ENCODE measurements at places on chromosomes 7 and 10. TPM values are rescaled to one million over a fixed set of nuclear protein-coding genes. Genes with fewer than 3 reads are reported as not detected.
A peak's percentile ranks its signal among the peaks of the same experiment; 100 is the strongest.

DNA sequence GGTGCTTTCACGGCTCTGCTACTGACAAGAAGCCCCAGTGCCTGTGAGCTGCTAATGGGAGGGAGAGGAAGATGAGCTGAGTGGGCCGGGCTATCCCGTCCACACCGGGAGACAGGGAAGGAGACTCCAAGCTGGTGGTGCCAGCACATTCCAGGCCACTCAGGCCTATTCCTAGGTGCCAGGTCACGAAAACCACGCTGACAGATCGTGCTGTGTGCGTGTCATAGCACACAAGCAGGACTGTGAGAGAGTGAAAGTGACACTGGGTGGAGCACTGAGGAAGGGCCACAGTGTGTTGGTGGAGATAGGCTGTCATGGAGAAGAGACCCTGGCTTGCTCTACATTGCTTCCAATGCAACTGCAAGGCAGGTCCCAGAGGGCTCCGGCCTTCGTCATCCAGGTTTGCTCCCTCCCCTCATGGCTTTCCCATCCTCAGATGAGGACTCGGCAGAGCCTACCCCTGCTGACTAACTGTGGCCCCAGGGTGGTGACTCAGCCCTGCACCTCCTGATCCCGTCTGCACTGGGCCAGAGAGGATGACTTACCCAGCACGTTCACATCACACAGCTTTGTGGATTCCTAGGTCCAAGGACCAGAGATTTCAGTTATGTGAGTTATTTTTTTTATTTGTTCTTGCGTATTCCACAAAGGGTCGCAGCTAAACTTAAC is 167.3 kb downstream of the EGFR start:
- DNase-seq, result no peak

DNA sequence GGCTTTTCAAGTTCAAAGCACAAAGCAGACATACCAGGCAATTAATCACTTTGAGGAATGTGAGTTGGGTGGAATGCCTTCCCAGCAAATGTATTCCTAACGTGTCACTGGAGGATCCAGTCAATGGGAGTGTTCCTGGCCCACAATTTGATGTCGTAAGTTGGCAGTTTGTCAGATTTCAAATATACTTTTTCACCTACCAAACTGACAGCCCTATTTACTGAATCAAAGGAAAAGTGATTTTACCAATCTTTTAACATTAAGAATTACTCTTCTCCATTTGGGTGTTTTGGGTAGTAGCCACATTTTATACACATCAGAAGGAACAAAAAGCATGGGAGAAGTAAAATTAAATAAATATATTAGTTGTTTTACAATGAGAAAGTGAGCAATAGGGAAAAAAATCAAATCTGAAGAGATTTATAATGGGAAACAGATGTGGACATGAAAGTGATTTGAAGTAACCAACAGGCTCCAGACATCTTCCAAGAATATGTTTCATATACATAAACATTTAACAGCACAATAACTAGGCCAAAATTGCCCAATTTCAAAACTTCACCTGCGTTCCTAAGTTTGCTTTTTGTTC is 222.9 kb downstream of the MTERF1 start:
- DNase-seq, result no peak

DNA sequence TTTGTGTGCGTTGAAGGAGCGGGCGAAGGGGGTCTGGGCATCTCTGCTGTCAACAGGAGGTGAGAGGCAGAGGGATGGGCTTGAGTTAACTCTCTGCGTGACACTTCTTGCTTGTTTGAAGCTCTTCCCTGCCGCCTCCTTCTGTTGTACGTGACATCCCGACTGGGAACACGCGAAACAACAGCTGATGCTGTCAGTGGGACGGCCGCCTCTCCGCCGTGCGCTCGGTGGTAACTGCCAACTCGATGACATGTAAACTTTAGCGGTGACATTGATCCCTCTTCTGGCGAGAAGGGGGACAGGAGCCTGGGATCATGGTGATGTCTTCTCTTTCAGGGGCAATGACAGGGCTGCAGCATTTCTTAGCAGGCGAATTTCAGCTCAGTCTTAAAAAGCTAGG is 394.5 kb downstream of the TYW1 start:
- DNase-seq, result no peak

DNA sequence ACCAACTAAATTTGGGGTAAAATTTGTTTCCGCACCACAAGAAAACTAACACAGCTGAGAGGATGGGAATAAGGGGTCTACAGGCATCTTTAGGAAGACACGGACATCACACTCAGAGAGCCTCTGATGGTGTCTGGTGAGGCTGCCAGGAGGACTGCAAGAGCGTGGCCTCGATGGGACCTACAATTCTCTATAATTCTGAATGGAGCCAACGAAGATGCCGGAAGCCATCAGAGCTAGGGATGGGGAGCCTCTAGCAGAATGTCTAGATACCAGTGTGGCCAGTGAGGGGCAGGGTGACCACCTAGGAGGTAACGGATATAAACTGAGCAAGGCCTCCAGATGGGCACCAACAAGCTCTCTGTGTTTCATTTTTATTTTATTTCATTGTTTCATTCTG is 7.5 kb downstream of the GRID1 start:
- DNase-seq, result peak; percentile 29

- DNase-seq, result no peak
Observed at GRCh38 chr10:8392216-8392615, 337.7 kb downstream of the GATA3 start.

DNA sequence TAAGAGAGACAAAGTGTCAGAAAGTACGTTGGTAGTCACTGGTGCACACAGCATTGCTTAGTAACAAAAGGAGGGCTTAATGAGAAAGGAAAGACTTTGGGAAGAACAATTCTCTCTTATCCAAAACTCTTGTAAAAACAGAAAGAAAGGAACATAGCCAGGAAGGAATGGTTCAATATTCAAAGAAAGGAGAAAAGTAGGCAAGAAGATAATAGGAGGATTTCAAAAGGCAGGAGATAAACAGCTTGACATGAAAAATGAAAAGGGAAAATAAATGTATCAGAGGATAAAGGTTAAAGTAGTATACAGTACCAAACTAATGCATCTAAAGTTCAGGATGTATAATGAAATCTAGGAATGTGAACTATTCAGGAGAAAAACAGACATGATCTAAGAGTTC is 20.1 kb downstream of the ZFAND4 start:
- DNase-seq, result no peak

DNA sequence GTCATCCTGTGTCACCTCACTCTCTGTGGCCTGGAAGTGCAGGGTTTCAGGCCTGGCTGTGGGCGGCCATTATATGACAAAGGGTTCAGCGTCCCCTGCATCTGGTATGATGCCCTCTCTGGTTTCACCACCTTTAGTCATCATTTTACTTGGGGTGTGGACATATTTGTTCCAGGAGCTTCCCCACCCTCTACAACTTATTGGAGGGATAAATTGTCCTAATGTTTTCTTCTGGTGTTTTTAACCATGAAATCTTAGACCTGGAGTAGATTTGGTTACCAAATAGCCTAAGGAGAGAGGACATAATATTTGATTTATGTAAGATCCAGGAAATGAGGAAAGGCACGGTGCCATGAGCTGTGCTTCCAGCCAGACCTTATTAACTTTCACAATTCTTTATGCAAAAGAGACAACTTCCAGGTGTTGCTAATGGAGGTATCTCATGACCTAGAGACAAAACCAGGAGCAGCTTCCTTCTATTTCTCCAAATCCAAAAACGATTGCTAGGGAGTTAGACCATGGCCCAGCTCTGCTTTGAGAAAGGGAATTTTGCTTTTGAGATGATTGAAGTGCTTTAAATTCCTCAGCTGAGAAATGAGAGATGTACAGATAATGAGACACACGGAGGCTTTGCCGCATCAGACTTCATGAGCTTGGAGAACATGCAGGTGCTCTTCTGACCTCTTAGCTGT is 20.9 kb downstream of the WBP1L start:
- DNase-seq, result no peak

- no peak for DNase-seq
Observed at GRCh38 chr7:135300913-135301765, 67.5 kb downstream of the STRA8 start.

GRCh38 chr7:258476-259190 is 31.3 kb upstream of the FOXL3 start:
- DNase-seq, result no peak

DNA sequence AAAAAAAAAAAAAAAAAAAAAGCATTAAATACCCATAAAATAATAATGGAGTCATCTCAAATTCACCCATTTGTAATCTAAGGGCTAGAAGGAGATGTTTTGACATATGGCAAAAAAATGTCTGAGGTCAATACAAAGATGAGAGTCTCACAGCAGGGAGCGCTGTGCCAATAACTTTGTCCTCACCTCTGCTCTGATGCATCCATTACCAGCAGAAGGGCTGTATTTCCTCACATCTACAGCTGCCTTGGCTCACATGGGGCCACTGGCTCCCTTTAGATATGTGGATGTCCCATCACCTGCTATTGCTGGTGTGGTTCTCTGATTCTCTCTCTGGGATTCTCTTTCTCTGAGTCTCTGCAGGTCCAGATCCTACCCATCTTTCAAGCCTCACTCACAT is 90.3 kb upstream of the FAM133B start:
- DNase-seq, result no peak

GRCh38 chr7:150612925-150613324 is 19.3 kb downstream of the GIMAP6 start:
- no peak for DNase-seq

DNA sequence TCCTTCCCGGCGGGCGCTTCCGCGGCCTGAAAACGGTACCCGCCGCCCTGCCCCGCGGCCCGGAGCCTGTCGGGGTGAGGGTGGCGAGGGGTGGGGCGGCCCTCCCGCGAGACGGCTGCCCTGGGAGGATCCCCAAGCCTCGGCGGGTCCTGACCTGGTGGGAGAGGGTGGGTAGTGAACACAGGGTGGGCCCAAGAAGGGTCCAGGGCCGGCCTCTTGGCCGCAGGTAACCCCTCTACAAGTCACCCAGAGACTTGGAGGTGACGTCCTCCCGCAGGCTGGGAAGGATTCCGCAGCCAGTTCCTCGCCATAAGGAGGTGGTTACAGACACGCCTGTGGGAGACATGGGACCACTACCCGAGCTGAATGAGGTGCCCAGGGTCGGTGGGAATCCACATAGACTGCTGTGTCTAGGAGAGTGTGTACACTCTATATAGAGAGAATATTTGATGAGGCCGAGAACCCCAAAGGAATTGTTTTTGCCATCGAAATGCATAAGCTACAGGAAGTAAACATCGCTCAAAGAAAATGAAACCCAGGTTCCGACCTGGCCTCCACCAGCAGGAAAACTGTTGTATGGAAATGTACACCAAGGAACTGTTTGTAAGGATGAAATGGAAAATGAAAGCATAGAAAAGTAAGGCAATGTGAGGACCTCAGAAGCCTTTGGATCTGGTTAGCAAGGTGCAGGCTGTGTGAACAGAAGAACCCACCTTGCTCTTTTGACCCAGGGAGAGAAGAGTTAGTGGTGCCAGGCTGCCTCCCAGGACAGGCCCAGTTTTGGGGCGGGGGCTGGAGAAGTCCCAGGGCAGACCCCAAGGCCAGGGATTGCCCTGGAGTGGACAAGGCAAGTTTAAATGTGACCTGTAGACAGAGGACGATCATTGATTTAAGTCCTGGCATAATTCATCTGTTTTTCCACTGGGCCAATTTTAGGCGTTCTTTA is 659 bp downstream of the OPTN start:
- DNase-seq, result no peak

GRCh38 chr10:79181227-79181626 is 112.5 kb downstream of the ZMIZ1 start:
- DNase-seq, result no peak

DNA sequence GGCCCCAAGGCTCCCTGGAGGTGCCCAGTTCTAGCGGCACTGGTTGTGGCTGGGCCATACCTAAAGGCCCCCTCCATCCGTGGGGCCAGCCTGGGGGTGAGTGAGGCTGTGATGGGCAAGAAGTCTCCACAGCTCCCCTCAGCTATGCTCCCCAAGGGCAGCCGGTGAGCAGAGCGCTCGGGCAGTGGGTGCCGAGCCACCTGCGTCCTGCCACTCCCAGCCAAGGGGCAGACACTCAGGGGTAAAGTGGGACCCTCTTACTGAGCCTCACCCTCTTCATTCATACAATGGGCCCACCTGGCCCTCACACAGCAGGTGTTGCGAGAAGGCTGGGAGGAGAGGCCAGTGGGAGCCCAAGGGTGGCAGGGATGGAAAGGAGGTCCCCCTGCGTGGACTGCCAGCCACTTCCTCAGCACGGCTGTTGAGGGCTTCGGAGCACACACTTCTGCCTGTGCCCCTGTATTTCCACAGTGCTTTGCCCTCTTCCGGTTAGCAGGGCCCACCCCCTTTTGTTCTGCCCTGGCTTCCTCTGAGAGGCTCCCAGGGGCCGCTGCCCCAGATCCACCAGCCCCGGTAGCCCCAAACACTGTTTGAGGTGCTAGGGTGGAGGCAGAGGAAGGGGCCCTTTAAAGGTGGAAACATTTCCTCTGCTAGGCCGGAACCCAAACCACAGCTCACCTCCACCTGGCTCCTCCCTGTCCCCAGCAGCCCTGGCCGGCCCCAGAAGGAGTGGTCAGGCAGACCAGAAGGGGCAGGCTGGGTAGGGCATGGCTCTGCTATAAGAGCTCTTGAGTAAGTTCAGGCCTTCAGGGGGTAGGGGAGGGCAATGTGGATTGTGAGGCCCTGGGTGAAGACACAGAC is 16.4 kb upstream of the C10orf105 start:
- no peak for DNase-seq

- DNase-seq, result no peak
Observed at GRCh38 chr7:102061354-102061945, 225.2 kb upstream of the SH2B2 start.

DNA sequence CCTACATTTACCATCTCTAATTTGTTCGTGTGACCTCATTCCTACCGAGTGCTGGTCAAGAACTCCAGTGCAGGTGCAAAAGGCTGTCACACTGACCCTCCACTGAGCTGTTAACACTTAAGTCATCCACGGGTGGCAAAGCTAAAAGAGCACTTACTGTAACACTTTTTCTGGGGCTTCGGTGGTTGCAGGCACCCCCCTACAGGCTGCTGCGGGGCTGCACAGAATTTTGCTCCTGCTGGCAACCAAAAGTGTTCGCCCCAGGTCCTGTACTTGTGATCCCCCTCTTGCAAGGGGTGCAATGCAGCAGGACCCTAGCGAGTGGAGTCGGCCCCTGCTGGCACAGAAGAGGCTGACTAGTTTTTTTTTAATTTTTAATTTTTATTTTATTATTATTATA is 298.9 kb upstream of the CNTNAP2 start:
- no peak for DNase-seq

DNA sequence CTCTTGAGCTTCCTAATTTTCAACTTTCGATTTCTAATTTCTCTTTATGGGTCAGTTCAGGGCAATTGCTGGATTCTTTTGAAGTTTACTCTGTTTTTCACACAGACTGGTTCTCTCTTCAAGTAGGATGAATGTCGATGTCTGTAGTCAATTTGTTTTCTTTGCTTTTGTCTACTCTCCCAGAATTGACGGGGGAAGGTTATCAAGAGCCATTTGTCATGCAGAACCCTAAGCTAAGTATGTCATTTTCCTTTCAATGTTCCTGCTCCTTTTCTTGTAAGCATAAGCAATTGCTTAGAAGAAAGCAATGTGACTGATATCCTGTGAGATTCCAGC is 53.7 kb downstream of the SLC39A12 start:
- no peak for DNase-seq

RBM33 gene
- total RNA-seq, result 67.7 TPM

NSUN5 gene
- total RNA-seq, result 25.6 TPM

GIMAP4 gene
- 6.6 TPM for total RNA-seq

GPNMB gene
- total RNA-seq, result 458 TPM

MRC1 gene
- total RNA-seq, result 7.0 TPM

PPP1R17 gene
- not detected for total RNA-seq

PPP3CB gene
- total RNA-seq, result 30.4 TPM

Data from suprapubic skin (tissue), 4 donors.